ENCODE measurements at places on chromosomes 2 and 18. TPM values are rescaled to one million over a fixed set of nuclear protein-coding genes. Genes with fewer than 3 reads are reported as not detected.

- no peak for DNase-seq
Measured at GRCh38 chr2:54549917-54550518, 93.9 kb downstream of the SPTBN1 start.

DNA sequence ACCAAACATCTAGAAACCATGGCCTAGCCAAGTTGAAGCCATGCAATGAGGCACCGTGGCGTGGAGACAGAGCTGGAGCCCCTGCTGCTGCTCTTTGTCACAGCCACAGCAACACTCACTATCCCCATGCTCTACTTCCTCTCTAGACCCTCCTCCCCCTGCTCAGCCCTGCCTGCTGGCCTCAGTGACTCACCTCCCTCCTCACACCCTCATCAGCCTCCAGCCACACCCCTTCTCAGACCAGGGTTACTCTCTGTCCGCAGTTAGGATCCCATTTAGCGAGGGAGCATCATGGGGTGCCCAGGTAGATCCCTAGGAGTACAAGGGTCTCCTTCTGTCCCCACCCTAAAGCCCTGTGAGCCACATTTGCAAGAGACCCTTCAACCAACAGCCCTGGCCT, 25.4 kb upstream of the SOX11 start:
- no peak for DNase-seq

- DNase-seq, result peak; percentile 37
Measured at GRCh38 chr2:154133823-154134222, 262.1 kb downstream of the GALNT13 start.

- peak; percentile 63 for DNase-seq
Measured at GRCh38 chr2:16568998-16569784, 96.4 kb downstream of the CYRIA start.

DNA sequence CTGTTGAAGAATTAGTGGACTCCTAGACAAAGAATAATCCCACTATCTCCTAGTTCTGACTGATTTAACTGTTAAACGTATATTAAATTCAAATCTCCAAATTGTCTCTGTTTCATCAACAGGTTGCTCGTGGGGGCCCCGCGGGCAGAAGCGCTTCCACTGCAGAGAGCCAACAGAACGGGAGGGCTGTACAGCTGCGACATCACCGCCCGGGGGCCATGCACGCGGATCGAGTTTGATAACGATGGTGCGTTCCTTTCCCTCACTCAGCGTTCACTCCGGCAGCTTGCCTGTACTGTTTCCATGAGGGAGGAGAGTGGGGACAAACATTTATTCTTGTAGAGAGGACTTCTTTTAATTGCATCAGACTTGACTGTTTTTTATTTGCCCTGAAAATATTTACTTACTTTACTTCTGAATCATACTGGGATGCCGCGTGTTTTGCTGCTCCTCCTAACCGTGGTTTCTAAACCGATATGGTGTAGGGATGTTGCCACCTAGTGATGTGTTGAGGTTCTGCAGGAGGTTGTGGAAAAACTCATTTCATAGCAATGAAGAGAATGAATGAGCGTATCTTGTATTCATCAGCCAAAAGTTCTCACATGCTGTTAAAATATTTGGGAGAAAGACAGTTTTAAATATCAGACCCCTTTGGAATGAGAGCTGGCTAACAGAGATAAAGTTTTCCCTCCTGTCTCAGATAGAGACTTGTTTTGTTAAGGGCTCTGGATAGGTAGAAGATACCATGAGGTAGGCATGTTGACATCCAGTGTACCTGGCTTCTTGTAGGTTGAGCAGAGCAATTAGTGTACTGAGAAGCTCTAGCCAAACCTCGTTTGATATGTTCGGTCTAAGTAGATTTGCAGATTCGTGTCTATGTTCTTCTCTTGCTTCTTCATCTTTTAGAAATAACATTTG, 38.3 kb downstream of the ITGA6 start:
- peak; percentile 86 for DNase-seq

- DNase-seq, result no peak
Measured at GRCh38 chr18:50279752-50280151, 1.6 kb downstream of the MBD1 start.

The FAP gene
- 89.1 TPM for total RNA-seq

The CXCR1 gene
- not detected for total RNA-seq
